Stimulated activated CD4-positive, alpha-beta T cell treated with anti-CD3 and anti-CD28 coated beads, Interleukin-4, amount 100 ng/mL, for 4 hours (primary cell): ENCODE measurements at places on chromosomes 12 and 14.
A peak's percentile ranks its signal among the peaks of the same experiment; 100 is the strongest.

DNA sequence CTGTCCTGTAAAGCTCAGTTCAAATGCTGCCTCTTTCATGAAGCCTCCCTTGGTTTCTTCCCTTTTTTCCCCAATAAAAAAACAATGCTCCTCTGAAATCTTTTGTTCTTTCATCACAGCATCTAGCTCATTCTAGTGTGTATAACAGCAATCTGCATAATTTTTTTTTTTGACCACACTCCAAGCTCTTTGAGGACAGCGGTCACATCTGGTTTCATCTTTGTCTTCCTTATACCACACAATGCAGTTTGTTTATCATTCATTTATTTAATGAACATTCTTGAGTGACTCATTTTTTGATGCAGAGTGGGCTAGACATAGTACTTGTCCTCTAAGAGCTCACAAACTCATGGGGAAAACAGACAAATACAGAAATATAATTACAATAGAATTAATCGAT lies 7.3 kb downstream of the GNG2 start:
- DNase-seq, result no peak

- DNase-seq, result no peak
Measured at GRCh38 chr12:75944097-75944904, 87.3 kb downstream of the PHLDA1 start.

DNA sequence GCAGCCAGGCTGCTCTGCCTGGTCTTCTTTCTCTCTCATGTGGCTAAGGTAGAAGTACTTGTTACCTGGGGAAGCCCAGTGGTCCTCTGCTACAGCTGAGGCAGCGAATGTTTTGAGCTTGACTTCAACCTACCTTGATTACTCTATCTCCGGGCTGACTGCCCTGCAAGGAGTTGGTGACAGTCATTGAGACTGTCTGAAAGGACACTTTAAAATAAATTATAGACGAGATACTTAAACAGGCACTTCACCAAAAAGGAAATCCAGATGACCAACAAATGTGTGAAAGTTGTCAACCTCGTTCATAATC lies 474 bp upstream of the CIT start:
- DNase-seq, result no peak

DNA sequence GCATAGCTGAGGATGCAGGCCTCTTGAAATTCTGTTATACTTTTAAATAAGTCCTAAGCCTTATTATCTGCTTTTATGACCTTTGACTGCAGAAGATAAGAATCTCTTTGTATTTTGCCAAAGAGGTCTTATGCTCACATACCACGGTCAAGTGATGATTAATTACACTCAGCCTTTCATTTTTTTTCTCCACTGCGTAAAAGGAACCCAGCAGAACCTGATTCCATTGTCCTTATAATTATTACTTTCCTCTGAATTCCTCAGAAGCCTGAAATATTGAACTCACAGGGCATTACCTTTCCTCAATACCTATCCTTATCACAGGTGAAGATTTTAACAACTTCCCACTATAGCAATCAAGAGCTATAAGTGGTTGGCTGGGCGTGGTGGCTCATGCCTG lies 498.7 kb upstream of the RPL10L start:
- no peak for DNase-seq

GRCh38 chr12:48816143-48816854 lies 2.0 kb upstream of the CACNB3 start:
- no peak for DNase-seq

DNA sequence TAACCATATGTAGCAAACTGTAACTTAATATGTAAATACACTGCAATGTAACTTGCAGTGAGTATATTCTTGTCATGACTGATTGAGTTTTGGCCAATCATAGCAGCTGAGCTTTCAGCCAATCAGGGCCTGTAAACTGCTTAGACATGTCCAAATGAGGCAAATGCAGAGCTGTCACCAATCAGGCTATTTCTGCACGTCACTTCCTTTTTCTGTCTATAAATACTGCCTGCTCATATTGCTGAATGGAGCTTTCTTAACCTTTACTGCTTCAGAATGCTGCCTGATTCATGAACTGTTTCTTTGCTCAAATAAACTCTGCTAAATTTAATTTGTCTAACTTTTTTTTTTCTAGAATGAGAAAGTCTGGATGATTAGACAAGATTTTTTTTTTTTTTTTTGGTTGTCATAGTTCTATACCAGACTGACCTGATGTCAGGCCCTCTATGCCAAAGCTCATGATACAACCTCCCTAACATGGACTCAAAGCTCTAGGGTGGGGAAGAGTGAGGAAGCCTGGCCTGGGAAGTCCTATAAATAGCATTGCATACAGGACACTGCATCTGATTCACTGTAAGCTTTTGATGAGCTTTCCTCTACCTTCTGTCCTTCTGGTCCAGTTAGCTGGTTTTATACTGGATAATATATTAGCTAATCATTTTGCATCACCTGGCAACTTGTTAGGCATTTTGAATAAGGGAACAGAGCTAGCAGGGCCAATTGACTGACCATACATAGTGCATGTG lies 12.0 kb downstream of the MGP start:
- no peak for DNase-seq

GRCh38 chr14:96088481-96088880 lies 49.3 kb downstream of the C14orf132 start:
- DNase-seq, result no peak

DNA sequence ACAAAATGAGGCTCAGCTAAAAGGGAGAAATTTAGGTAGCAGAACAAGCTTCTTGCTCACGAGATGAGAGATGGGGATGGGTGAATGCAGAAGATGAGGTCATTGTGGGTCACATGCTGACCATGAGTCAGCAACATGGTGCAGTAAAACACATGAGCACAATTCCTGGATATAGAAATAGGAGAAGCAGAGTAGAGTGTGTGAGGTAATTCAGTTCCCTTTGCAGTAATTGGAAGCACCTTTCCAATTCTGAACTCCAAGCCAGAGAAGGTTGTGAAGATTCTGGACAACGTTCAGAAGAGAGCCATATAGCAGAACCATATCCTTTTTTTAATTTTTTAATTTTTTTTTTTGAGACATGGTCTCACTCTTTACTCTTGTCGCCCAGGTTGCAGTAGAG lies 62.0 kb upstream of the LMNTD1 start:
- DNase-seq, result no peak

GRCh38 chr12:80219345-80219744 lies 120.0 kb downstream of the OTOGL start:
- no peak for DNase-seq

DNA sequence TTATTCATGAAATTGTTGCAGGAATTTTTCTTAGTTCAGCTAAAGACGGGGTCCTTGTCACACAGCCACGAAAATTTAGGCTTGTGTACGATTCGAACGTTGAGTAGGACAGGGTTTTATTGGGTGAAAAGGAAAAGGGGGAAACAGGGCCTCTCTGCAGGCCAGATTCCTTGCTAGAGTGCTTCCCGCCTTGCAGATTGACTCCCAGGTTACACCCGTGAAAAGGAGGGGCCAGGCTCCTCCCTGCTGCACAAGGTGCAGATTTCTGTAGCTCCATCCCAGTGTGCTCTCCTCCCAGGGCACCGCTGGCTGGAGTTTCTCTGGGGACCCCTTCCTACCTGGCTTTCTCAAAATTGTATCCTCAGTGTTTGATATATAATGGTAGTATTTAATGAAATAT lies 221.5 kb downstream of the ERC1 start:
- DNase-seq, result no peak

GRCh38 chr12:104544836-104545235 lies 88.1 kb downstream of the CHST11 start:
- DNase-seq, result no peak

DNA sequence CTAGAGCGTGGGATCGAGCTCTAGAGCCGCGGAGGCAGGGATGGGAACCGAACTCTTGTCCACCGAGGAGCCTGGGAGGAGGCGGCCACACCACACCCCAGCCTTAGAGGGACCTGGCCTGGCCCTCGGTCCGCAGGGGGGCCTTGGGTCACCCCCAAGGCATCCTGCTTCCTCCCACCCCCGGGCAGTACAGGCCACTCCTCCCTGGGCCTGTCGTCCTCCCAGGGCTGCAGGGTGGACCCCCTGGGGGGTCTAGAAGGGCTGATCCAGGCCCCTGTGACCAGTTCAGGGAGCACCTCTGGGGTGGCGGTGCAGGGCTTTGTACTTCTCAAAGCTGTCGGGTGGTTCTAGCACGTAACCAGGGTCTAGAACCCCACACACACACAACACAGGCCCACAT lies 79.1 kb upstream of the FBRSL1 start:
- no peak for DNase-seq

DNA sequence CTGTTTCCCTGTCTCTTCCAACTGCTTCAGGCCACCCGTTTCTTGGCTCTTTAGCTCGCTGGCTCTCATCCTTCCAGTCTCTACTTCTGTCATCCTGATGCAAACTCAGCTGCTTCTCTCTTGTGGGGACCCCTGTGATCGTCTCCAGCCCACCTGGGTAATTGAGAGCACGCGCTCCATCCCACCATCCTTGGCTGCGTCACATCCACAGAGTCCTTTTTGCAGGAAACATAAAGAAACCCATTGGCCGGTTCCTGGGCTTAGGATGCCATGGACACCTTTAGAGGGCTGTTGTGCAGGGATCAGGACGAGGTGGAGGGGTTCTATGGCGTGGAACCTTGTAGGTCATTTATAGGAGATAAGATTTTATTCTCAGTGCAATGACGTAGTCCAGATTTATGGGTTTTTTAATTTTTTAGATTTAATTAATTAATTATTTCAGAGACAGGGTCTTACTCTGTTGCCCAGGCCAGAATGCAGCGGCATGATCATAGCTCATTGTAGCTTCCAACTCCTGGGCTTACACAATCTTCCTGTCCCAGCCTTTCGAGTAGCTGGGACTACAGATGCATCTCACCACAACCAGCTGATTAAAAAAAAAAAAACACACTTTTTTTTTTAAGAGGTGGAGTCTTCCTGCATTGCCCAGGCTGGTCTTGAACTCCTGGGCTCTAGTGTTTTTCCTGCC lies 82.6 kb downstream of the CCDC92 start:
- DNase-seq, result no peak

DNA sequence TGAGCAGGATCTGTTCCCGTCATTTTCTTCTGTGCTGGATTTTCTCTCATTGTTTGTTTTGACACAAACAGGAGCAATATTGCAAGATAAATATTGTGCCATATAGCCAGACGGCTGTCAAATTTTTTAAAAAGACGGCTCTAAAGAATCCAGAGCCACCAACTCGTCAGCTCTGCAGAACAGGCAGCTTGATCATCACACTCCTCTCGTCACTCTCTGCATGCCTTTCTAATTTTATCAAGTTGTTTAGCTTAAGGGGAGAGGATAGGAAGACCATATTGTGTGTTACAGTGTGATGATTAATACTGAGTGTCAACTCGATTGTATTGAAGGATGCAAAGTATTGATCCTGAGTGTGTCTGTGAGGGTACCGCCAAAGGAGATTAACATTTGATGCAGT lies 562.8 kb downstream of the GALC start:
- DNase-seq, result no peak

- DNase-seq, result peak; percentile 37
Measured at GRCh38 chr12:49626169-49626835, 2.9 kb downstream of the PRPF40B start.

- DNase-seq, result no peak
Measured at GRCh38 chr12:80183939-80184338, 84.6 kb downstream of the OTOGL start.

GRCh38 chr12:127192391-127192790 lies 1074.6 kb upstream of the TMEM132C start:
- no peak for DNase-seq

DNA sequence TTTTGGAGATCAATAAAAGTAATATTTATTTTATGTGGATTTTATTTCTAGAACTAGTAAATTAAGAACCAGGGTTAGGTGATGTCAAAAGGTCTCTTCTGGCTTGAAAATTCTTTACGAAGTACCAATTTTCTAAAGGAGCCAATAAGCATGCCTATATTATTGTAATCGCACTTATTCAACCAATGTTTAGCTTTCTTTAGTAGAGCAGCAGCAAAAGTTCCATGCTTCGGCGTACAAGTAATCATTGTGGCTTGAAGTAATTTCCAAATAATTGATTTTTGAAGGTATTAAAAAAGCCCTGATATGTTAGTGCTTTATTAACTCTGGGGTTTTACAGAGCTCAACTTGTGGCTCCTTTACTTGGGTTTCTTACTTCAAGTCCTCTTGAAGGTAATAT lies 3.4 kb downstream of the RMST start:
- no peak for DNase-seq

- no peak for DNase-seq
Measured at GRCh38 chr12:531951-532585, 72.3 kb downstream of the B4GALNT3 start.

GRCh38 chr14:60656686-60657455 lies 7.6 kb upstream of the SIX1 start:
- no peak for DNase-seq

DNA sequence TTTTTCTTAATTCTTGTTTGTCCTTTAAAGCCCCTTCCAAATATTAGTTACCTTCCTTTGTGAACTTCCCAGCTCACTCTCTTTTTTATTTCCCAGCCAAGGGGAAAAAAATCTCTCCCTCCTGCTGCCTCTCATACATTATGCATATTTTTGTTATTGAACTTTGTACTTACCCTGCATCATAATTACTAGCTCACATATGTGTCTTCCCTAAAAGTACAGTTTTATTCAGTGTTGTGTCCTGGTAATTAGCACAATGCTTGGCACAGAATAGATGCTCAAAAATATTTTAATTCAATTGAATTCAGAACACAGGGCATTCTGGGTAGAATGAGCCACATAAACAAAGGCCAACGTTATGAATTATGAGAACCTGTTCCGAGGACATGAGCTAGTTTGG lies 91.9 kb downstream of the SCN8A start:
- no peak for DNase-seq

GRCh38 chr14:102295270-102295669 lies 9.7 kb downstream of the MOK start:
- DNase-seq, result no peak

- no peak for DNase-seq
Measured at GRCh38 chr12:101010896-101011295, 199.1 kb downstream of the SLC5A8 start.

DNA sequence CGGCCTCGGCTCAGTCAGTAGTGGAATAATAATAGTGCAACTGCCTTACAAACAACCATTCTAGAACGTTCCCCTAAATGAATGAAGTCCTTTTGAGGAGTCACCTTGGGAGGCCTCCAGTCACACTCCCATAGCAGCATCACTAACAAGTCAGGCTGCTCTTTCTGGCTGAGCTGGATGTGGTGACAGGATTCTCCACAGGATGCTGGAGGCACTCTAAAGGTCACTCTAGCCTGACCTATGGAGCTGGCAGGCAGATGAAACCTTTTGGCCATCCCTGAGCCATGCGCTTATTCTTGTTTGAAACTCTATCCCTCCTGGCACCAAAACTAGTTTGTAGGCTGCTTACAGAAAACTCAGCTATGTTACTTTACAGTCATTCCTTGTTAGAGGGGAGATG lies 17.9 kb upstream of the TFCP2 start:
- DNase-seq, result no peak

DNA sequence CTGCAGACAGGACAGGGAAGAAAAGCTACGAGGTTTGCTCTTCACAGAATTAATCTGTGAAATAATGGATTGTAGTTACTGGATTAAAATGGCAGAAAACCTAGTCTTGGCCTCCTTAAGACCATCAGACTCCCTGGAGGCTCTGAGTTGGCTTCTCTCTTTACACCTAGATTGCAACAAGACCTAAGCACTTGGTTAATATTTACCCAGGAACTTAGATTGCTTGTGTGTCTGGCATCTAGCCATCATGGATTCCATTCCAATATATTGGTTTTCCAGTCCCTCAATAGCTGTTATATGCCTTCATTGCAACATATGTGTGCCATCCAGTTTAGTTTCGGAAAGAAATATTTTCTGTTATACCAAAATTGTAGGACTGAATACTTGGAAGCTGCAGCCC lies 1.9 kb upstream of the GTF2A1 start:
- no peak for DNase-seq

- DNase-seq, result no peak
Measured at GRCh38 chr12:23576372-23576771, 373.1 kb downstream of the SOX5 start.

GRCh38 chr12:120235369-120236323 lies 29.9 kb downstream of the PXN start:
- DNase-seq, result no peak
